ENCODE measurements at places on chromosomes 2 and 18.

- DNase-seq: no peak
These were observed 79.7 kb downstream of the EDAR start for GRCh38 chr2:108909275-108909823.

GRCh38 chr2:46847185-46847710 lies 68.4 kb downstream of the MCFD2 start:
- no peak for DNase-seq

GRCh38 chr18:25827228-25827627 lies 263.2 kb downstream of the SS18 start:
- DNase-seq: no peak

DNA sequence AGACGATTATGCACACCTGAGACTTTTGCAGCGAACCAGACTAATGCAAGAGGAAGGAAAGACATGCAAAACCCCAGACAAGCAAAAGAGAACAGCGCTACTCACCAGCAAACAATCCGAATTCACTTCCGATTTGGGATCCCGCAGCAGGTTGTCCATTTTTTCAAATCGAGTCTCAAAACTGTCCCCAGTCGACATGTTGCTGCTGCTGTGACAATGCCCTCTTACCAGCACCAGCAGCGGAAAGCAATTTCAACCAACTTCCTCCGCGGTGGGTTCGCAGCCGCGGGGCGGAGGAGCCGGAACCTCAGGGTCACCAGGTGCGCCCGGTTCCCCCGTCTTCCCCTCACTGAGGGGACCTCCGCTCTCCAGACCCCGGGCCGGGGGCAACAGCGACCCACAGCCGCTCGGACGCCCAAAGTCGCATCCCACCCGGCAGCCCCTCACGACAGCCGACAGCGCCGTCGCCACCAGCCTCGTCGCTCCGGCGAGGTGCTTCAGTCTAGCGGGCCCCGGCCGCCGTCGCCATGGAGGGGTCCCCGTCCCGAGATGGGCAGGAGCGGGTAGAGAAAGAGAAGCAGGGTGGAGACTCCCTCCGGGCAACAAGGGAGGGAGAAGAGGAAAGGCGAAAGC lies 784 bp downstream of the ROCK1 start:
- DNase-seq: peak; percentile 74

- DNase-seq: no peak
These were observed 45.6 kb downstream of the C1QL2 start for GRCh38 chr2:119112770-119113488.

DNA sequence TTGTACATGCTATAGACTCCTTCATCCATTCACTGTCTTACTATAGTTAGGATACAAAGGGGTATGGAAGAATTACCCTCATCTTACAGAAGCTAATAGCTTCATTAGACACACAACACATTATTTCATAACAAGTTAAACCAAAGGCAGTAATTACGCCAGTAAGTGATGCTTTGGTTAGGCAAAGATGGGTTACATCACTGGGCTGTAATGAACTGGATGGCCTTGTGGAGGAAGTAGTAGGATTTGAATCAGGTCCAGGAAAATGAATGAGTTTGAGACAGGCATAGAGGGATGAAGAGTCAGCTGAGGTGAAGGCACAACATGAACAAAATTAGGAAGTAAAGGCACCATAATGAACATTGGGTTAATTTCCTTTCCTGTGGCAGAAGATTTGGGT lies 80.1 kb downstream of the SOCS6 start:
- DNase-seq: no peak

DNA sequence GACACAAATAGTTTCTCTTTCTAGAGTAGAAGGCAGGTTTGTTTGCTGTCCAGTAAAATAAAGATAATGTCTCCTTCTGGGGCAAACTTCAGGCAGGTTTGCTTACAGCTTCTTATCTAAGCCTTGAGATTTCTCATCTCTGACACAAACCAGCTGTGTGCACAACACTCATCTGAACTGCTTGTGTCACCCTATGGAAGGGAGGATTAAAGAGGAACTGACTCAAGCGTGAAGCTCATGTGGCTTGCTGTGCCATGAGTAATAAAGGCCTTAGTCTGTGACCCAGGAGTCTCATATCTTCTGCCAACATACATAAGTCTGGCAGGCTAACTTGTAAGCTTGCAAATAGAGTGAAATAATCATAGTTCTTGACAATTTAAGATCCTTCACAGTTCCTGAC lies 24.2 kb upstream of the CPO start:
- no peak for DNase-seq

DNA sequence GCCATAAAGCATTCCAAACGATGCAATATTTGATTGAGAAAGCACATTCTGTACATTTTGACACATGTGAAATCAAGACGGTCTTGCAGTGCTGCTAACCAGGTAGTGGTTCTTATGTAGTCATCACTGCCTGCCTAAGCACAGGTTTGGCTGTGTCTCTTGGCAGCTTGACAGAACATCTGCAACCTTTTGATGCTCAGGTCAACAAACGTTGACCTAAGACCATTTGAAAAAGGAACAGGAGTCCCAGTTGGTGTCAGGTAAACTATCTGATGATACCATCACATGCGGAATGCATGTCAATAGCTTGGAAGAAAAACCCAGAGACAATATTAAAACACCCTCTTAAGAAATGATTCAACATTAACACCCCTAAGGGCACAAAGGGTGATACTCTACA lies 80.7 kb downstream of the L3MBTL4 start:
- no peak for DNase-seq

GRCh38 chr2:239679755-239680154 lies 278.9 kb upstream of the HDAC4 start:
- DNase-seq: no peak

DNA sequence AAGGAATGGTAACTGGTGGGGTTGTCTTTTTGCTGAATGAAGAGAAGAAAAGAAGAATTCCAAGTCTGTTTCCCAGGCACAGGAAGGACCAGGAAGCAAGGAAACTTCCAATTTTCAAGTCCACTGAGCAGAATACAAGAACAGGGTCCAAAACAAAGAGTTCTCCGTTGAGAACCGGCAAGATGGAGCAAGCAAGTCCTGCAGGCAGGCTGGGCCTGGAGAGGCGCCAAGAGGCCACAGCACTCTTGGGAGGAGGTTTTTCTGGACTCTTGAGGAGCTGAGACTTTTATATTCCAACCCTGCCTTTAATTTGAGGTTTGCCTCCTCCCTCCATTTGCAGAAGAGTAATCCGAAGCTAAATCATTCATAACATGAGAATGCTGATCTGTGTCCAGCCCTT lies 224.5 kb downstream of the IKZF2 start:
- no peak for DNase-seq

DNA sequence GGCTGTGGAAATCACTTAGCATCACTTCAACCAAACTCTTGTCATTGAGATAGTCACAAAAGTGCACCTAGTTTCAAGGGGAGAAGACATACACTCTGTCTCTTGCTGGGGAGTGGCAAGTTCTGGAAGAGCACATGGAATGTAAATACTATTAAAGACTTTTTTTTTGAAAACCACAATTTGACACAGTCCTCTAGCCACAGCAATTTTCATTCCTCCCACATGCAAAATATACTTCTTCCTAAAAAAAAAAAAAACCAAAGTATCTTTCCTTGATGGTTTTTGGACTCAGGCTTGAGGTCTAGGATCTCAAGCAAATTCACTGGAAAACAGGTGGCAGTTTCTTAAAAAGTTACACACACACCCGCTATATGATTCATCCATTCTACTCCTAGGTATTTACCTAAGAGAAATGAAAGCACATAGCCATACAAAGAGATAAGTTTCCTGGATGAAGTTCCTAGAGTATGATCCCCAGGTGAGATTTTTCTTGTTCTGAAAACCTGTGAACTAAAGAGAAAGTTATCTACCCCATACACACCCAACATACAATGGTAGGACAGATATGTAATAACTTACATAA lies 295.8 kb downstream of the SP3 start:
- no peak for DNase-seq

- DNase-seq: no peak
These were observed 157.4 kb downstream of the TAF4B start for GRCh38 chr18:26383454-26384270.

GRCh38 chr2:59866436-59866835 lies 687.0 kb downstream of the BCL11A start:
- no peak for DNase-seq

GRCh38 chr18:57027190-57027708 lies 119.6 kb upstream of the BOD1L2 start:
- no peak for DNase-seq

DNA sequence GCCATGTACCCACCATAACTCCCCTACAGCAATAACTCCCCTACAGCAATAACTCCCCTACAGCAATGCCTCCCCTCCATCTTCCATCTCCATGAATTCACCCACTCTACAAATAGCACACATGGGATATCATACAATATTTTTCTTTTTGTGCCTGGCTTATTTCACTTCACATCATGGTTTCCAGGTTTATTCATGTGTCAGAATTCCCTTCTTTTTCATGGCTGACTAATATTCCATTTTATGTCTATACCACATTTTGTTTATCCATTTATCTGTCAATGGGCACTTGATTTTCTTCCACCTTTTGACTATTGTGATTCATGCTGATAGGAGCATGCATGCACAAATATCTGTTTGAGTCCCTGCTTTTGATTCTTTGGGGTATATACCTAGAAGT lies 178.3 kb downstream of the SMAD7 start:
- DNase-seq: no peak

DNA sequence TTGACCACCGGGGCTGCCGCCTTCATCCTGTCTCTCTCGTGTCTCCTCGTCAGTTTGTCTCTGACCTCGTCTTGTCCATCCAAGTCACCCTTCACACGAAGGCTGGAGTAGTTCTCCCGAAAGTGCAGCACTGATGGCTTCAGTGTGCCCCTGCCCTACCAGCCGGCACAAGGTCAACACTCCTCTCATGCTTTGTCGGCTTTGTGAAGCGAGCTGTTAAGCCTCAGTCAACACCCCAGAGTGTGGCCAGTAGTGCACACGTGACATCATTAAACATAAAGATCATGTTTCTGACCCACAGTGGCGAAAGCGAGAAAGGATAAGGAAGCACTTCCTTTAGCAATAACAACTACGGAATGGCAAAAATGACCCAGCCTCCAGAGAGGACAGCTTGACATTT lies 23.2 kb downstream of the ACKR3 start:
- no peak for DNase-seq

GRCh38 chr2:85602476-85603234 lies at the start of gene TMEM150A:
TSS of gene TMEM150A (minus strand) at chr2:85602698. CDS start at chr2:85601948, 750 bp downstream.
- peak; percentile 87 for DNase-seq

GRCh38 chr2:158692372-158693103 lies 102.6 kb upstream of the DAPL1 start:
- no peak for DNase-seq

GRCh38 chr2:203647579-203647978 lies 58.9 kb upstream of the CD28 start:
- DNase-seq: no peak

- peak; percentile 76 for DNase-seq
These were observed 96.4 kb downstream of the RTP5 start for GRCh38 chr2:241965931-241966412.

DNA sequence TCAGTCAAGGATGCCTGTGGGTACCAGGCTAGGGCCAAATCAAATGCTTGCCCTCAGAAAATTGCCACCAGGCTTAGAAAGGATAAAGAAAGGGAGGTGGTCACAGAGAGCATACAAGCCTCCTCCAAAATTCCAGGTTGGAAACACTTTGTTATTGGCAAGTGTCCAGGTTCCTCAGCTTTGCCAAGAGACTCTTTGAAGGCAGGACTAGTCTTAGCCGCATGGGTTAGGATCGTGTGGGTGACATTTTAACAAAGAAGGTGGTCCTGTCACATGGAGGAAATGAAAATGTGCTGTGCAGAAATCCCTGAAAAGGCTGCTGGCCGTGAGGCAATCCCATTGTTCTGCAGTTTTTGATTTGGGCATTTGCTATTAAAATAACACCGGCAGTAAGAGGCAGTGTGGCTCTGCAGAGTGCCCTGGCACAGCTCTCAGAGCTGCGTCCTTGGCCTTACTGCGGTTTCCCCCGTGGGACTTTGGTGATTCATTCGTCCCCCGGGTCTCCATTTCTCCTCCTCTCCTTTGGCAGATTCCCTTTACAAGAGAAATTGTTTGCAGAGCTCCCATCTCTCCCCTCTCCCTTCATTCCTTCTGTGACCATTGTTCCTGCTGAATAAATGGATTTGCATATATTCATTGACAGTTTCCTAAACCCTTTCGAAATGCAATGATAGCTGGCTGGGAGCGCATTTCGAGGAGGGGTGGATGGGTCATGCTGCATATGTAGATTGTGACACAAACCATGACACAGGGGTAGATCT lies 187.3 kb downstream of the VAPA start:
- DNase-seq: no peak

- no peak for DNase-seq
These were observed 11.6 kb upstream of the CPS1 start for GRCh38 chr2:210544831-210545230.

GRCh38 chr2:133837441-133838094 lies 269.3 kb upstream of the NCKAP5 start:
- no peak for DNase-seq

DNA sequence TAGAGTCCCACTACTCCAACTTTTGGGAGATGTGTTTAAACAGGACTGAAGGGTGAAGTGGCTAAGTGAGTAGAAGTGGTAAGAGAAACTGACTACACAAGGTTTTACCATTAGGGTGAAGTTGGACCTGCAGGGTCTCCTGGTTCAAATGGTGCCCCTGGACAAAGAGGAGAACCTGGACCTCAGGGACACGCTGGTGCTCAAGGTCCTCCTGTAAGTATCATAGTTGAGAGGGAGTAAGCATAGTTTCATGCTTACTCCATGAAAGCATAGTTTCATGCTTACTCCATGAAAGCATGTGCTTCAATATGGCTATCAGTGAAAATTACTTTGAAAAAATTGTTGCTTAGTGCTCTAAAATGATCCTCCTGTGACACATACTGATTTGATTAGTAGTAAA lies 19.1 kb downstream of the COL3A1 start:
- DNase-seq: no peak

- no peak for DNase-seq
These were observed 59.5 kb downstream of the DIPK1C start for GRCh38 chr18:74397572-74397971.

DNA sequence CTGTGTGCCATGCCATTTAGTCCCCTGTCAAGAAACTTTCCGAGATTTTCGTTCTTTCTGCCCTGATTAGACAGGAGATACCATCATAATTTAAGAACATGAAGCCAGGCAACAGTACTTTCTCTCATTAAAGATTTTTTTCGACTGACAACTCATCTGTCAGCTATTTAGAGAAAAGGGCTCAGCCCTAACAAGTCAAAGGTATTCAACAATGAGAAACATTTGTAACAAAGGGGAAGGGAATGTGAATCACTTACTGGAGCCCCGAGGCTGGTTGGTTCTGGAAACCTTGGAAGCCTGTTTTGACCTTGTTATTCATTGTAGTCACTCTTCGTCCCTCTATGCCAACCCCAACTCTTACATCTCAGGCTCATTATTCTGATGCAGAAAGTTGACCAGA lies 199.4 kb downstream of the SPP2 start:
- DNase-seq: no peak

GRCh38 chr2:100395532-100396350 lies 21.7 kb downstream of the CHST10 start:
- no peak for DNase-seq

- DNase-seq: no peak
These were observed 4.2 kb downstream of the PXDN start for GRCh38 chr2:1739961-1740715.
